ENCODE measurements at places on chromosomes 5 and 9.

- DNase-seq, result no peak
Measured at GRCh38 chr5:172350212-172351181, 66.9 kb upstream of the UBTD2 start.

DNA sequence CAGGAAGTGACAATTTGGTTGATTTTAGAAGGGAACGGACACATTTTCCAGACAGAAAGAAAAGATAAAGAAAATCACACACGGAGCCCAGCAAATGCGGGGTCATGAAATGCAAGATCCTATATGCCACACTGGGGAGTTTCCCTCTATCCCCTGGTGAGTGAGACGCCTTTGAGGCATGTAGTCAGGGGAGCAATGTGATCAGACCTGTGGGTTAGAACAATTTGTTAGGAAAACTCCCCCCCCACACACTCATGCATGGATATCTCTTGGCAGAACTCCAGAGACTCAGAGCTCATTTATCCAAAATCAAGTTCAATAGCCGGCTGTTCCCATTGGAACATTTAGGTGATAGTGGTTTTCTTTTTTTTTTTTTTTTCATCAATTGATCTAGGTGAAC is 71.7 kb upstream of the TRIO start:
- no peak for DNase-seq

DNA sequence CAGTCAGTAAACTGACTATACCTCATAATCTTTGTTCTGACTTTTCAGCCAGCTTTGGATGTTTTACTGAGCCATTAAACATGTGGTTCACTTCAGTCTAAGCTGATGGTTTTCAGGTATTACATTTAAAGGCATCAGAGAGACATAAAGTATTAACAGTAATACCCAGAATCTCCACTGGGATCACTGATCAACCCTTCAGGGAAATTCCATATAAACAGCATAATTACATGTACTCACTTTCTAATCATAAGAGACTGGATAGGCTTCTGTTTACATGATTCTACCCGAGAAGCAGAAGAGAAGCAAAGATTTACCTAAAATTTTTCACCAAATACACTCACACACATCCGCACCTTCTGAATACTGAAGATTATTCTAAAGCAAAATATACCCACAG is 186.7 kb upstream of the FREM1 start:
- no peak for DNase-seq

DNA sequence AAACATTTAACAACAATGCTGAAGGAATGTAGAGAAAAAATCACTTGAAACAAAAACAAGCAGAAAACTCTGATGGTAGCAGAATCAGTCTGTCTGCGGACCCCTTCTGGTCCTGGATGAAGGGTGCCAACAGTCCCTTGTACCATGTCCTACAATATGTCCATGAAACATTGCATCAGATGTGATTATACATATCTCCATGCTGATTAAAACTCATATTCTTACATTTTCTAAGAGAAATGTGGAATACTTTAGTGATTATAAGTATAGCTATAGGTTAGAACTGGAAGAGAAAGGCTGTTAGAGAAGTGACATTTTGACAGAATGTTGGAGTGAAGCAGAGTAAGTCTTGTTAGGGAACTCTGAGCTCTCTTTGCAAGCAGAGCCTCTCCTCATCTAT is 286.1 kb downstream of the SH3GL2 start:
- DNase-seq, result no peak

GRCh38 chr5:56099346-56099745 is 104.6 kb upstream of the IL6ST start:
- DNase-seq, result peak; percentile 83

GRCh38 chr5:40675396-40676133 is 4.2 kb upstream of the PTGER4 start:
- DNase-seq, result no peak

Data from HS-5 (cell line).